ENCODE measurements at places on chromosomes 3 and 15.
A peak's percentile ranks its signal among the peaks of the same experiment; 100 is the strongest.

DNA sequence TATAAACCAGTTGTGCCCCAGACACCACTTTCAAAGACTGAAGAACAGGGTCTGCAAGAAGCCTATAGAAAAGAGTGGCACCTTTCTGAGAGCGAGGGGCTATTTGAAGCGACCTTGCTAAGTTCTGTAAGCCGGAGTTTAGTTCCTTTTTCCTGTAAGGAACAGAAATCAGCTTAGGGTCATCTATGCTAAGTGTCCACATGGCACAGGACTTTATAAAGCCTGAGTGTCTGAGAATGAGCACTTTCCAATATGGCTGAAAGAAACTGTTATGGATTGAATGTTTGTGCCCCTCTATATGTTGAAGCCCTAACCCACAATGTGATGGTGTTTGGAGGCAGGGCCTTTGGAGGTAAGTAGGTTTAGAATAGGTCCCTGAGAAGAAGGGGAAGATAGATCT lies 4.0 kb upstream of the A4GNT start:
- DNase-seq = no peak

DNA sequence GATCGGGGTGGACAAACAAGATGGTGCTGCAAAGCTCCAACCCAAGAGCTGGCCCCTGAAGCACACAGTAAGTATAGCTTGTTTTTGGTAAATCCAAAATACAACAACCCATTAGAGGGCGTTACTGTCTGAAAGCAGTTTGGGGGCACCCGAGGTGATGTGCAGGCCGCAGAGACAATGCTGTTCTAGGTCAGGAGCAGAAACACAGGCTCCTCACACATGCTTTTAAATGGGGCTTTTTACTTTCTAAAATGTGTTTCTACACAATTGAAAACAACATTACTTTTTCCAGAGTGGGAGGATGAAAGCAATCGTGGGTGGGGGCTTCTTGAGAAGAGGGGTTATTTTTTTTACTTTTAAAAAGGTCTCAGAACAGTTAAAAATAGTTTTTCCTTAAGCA lies 1029.3 kb upstream of the CFAP20DC start:
- DNase-seq = peak; percentile 34

DNA sequence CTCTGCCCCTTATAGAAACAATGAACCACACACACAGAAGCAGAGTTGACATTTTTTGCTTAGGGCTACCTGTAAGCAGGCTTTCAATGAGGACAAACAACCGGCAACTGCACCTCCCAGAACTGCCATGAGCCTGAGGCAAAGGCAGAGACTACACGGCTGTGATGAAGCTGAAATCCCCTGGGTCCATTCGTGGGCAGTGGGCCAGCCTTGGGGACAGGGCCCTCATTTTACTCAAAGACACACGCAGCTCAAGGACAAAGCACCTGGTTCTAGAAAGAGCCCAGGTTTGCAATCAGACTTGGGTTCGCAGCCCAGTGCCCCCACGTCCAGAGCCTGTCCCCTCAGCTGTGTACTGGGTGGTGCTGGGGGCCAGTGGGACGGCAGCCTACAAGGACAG lies 17.9 kb downstream of the FAM174B start:
- no peak for DNase-seq

DNA sequence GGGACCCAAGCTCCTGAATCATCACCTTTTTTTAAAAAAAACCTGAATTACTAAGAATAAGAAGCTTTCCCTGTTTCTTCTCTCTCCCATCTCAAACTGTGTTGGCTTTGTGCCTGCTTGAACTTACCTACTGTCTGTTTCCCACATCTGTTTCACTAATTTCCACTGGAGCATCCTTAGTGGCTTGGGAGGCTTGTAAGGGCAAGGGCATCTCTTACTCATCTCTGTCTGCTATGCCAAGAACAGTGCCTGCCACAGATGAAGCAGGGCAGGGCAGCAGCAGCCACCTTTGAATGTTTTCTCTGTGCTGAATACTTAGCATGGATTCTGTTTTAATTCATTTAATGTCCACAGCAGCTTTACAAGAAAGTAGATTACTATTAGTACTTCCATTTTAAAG lies 42.3 kb downstream of the SNRK start:
- no peak for DNase-seq

- no peak for DNase-seq
Measured at GRCh38 chr3:2938711-2939110, 171.5 kb downstream of the IL5RA start.

DNA sequence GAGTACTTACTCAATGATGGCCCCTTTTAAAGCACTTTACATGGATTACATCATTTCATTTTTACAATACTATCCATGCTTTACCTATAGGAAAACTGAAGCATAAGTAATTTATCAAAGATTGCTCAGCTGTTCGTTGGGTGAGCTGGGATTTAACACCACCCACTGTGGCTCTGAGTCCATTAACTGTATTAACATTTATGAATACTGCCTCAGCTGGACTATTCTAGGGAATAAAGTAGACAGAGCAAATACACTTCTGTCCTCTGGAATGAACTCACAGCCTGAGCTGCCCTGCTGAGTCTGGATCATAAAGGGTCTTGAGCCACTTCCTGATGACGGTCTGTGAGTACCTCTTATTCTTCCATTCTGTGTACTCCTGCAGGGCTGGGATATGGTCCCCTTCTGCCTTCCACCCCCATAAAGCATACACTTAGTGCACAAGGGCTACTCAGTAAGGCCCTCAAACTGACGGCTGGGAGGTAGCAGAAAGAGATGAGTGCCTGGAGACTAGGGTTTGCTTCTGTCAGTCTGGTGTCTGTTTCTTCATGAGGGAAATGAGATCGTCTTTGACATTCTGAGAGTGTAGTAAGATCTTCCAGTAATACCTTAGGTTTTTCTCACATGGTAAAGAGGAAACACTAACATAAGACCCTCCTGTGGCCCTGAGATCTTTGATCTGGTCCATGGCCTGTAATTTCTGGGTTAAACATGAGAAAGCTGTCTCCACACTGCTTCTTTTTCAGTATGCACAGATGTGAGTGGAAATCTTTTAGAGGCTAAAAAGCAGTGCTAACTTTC lies 12.6 kb upstream of the ST6GAL1 start:
- no peak for DNase-seq

GRCh38 chr15:94526071-94526689 lies 294.8 kb downstream of the MCTP2 start:
- no peak for DNase-seq

- DNase-seq = no peak
Measured at GRCh38 chr3:46386205-46386604, 15.5 kb downstream of the CCR5 start.

- no peak for DNase-seq
Measured at GRCh38 chr3:123449997-123450604, 1.2 kb upstream of the ADCY5 start.

DNA sequence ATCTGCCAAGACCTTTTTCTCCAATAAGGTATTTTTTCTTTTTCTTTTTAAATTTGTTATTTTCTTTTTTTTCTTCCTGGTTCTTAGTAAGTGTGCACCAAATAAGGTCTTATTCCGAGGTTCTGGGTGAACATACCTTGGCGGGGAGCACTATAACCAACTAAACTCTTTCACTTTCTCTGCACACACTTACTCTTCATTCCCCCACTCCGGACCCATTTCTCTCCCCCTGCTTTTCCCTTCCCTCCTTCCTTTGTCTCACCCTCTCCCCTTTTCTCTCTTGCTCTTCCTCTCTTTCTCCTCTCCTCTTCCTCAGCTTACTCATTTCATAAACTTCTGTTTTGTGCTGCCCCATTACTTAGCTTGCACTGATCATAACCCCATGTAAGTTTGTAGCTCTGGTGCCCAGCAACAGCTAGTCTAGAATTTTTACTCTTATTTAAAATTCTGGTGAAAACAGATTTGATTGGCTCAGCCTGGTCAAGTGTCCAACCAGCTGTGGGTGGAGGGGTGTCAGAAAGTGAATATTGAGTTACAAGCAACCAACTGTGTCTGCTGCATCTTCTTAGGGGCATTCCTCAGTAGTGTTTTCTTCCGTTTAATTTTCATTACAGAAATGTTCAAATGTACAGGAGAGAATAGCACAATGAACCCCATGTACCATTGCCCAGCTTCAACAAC lies 297.5 kb downstream of the SHQ1 start:
- DNase-seq = no peak
